ENCODE measurements at places on chromosomes 1 and 21.

GRCh38 chr1:40951943-40952743 is 27.4 kb upstream of the CTPS1 start:
- DNase-seq, result peak; percentile 6

DNA sequence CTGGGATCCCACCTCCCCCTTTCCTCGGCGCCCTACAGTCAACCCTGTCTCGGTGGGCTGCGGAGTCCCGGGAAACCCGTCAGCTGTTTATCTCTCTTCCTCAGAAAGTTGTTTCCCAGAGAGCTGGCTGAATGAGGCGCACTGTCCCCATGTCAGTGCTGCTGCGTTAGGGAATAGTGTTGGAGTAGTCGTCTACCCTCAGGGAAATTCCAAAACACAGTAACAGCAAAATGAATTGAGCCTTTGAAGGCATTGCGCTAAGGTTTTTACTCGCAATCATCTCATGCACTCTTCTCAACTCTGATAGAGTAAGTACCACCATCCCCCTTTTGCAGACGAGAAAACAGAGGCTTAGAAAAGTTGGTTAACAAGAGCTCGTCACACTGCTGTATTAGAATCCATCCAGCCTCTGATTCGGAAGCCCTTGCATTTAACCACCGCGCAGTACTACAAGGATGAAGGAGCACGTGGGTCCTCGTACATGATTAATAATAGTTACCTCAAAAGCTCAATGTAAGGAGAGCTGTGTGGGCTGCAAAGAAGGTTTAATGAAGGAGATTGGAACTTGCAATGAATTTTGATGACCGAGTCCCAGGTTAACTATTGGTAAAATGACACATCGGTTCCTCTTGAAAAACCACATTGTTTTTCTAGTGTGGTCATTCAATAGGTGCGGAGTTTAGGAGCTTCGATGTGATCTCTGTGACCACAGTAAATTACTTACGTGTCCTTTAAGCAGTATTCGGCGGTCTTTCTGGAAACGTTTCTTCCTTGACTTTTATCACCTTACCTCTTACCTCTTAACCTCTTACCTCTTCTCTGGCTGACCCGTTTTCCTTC is 788 bp upstream of the EDEM3 start:
- DNase-seq, result no peak

- no peak for DNase-seq
Observed at GRCh38 chr1:37398096-37398495, 76.3 kb upstream of the ZC3H12A start.

DNA sequence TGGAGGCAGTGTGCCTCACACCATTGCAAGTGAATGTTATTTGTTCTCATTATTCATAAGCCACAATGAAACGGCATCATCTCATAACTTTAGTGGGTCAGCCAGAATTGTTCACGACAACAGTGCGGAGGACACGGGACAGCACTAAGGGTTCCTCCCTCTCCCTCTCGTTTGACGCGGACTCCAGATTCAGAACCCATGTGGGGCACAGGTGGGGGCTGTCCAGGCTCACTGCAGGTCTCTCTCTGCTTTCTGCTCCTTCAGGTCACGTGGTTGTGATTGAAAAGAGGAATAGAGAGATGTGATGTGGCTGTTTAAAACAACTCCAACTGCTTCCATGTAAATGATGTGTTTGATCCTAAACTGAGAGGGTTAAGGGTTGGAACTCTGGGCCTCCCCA is 13.5 kb downstream of the RUNX1 start:
- DNase-seq, result no peak

GRCh38 chr21:32003411-32003810 is 130.6 kb downstream of the HUNK start:
- DNase-seq, result no peak

DNA sequence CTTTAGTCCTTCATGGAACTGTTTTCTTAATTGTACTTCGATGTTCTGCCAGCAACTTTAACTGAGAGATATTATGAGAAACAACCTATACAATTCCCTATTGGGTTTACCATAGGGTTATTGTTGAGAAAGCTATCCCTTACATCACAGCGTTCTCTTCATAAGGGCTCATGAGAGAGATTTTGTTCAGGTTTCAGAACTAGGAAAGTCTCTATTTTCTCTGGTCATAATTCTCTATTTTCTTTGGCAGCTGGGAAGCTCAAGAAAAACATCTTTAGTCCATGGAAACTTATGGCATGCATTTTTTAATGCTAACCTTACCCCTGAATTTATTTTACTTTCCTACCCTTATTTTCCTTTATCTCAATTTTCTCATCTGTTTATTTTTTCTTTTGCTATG is 38.2 kb downstream of the NMNAT2 start:
- no peak for DNase-seq

DNA sequence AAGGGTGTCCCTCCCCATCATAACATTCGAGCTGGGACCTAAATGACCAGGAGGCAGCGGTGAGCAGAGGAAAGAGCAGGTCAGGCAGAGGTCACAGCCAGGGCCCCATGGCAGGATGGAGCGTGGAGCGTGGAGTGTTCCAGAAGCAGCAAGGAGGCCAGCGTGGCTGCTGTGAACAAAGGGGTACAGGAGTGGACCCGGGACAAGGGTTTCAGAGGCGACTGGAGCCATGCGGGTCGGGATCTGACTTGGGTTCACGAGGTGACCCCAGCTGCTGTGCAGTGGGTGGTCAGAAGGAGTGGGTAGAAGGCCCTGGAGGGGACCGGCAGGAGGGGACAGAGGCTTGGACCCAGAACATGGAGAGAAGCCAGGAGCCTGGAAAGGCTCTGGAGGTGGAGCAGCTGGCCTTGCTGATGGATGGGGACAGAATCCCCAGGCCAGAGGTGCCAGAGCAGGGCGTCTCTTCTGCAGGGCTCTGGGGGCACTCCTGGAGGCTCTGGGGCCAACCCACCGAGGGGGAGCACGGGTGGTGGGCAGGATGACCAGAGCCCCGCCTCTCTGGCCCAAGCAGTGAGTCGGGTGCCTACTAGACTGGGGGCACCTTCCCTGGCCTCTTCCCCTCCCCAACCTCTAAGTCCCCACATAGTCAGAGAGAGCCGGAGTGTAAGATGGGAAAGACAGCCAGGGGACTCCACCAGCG is 2.3 kb downstream of the CHD5 start:
- DNase-seq, result no peak

DNA sequence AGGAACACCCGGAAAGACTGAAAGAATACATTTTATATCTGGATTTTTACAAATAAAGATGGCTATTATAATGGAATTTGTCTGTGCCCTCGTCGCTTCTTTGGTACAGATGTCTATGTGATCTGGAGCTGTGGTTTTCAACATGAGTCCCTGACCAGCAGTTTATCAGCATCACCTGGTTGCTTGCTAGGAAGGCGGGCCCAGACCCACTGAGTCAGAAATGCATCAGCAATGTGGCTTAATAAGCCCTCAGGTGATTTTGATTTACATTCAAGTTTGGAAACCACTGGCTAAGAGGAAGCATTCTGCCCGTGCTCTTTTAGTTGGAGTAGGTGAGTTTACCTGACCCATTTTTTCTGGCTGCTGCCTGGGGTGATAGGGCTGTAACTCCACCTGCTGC is 31.7 kb downstream of the ATP1A1 start:
- no peak for DNase-seq

- no peak for DNase-seq
Observed at GRCh38 chr1:100313382-100313781, 38.9 kb upstream of the CDC14A start.

DNA sequence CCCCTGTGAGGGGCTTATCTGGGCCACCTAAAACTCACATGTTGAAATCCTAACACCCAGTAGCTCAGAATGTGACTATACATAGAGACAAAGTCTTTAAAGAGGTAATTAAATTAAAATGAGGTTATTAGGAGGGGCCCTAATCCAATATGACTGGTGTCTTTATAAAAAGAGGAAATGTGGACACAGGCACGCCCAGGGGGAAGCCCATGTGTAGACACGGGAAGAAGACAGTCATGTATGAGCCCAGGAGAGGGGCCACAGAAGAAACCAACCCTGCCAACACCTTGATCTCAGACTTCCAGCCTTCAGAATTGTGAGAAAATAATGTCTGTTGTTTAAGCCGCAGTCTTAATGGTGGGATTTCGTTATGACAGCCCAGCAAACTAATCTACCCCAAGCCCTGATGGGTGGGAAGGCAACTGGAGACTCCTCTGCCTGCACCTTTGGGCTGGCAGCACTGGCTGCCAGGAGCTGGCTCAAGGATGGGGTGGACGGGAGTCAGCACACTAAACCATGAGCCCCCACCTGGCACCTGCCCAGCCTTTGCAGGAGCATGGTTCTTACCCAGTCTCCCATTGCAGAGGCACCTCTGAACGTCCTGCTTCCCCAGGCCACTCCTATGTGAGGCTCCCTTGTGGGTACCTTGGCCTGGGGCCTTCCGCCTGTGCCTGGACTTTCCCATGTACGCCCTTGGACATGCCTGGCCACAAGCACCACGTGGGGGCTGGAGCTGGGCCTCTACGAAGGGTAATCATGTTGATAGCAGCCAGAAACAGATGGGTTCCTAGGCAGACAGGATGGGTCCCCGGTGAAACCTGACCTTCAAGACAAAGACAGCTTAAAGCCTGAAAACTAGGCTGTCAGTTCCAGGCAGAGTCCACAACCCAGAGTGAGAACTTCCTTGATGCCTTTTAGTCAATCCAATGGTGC is 57.1 kb upstream of the DMRTB1 start:
- no peak for DNase-seq

DNA sequence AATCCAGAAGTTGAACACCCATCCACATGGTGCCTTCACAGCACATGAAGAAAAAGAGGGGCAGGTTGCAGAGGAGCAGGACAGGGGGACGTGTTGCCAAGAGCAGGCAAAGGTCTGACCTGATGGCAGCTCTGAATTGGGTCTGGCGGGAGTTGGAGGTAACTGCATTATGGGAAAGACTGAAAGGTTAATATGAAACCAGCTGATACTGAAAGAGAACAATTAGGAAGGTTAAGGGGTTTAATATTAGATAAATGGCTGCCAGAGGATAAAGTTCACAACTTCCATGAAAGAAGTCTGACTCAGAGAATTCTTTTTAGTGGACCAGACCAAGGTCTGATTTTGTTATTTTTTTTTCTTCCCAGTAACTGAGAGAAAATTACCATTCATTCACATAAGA is 76.1 kb downstream of the CD58 start:
- DNase-seq, result no peak

DNA sequence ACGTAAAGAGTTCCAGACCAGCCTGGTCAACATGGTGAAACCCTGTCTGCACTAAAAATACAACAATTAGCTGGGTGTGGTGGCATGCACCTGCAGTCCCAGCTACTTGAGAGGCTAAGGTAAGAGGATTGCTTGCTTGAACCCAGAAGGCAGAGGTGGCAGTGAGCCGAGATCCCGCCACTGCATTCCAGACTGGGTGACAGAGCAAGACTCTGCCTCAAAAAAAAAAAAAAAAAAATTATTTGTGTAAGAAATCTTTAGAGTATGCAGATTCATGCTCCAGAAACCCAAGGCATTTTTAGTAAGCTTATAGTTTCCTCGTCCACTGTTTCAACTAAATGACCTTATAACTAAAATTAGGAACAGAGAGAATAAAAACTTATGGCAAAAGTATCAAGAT is 51.3 kb downstream of the ABL2 start:
- no peak for DNase-seq

GRCh38 chr1:65083263-65083896 is 64.6 kb upstream of the AK4 start:
- DNase-seq, result no peak

GRCh38 chr1:199113265-199113869 is 474.5 kb downstream of the PTPRC start:
- DNase-seq, result peak; percentile 47

DNA sequence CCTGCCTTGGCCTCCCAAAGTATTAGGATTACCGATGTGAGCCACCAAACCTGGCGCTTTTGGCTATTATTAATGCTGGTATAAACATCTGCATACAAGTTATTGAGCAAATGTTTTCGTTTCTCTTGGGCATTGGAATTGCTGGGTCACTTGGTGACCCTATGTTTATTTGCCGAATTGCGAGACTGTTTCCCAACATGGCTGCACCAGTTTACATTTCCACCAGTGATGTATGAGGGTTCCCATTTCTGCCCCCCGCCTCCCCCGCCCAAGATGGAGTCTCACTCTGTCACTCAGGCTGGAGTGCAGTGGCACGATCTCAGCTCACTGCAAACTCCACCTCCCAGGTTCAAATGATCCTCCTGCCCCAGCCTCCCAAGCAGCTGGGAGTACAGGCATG is 20.9 kb downstream of the SFPQ start:
- no peak for DNase-seq
